Chondrocyte (in vitro differentiated cells): ENCODE measurements at places on chromosomes 5 and 9. TPM values are rescaled to one million over a fixed set of nuclear protein-coding genes. Genes with fewer than 3 reads are reported as not detected.

Gene ZNF366
- not detected in 3 replicates for total RNA-seq

Gene NR6A1
- 0.39 to 0.77 TPM (median 0.56 TPM) in 3 replicates for total RNA-seq

Gene FBP2
- total RNA-seq = not detected in 3 replicates

Gene OR1N1
- not detected in 3 replicates for total RNA-seq

Gene CCNB1
- 18.9 to 34.5 TPM (median 29.5 TPM) in 3 replicates for total RNA-seq

- DNase-seq = no peak
Measured at GRCh38 chr9:91908746-91909145, 41.3 kb downstream of the ROR2 start.

- no peak for DNase-seq
Measured at GRCh38 chr5:267716-268115, 3.7 kb upstream of the PDCD6 start.

GRCh38 chr5:125463466-125464092, 717.1 kb upstream of the ZNF608 start:
- no peak for DNase-seq

GRCh38 chr5:16906255-16906654, 29.8 kb downstream of the MYO10 start:
- no peak for DNase-seq

DNA sequence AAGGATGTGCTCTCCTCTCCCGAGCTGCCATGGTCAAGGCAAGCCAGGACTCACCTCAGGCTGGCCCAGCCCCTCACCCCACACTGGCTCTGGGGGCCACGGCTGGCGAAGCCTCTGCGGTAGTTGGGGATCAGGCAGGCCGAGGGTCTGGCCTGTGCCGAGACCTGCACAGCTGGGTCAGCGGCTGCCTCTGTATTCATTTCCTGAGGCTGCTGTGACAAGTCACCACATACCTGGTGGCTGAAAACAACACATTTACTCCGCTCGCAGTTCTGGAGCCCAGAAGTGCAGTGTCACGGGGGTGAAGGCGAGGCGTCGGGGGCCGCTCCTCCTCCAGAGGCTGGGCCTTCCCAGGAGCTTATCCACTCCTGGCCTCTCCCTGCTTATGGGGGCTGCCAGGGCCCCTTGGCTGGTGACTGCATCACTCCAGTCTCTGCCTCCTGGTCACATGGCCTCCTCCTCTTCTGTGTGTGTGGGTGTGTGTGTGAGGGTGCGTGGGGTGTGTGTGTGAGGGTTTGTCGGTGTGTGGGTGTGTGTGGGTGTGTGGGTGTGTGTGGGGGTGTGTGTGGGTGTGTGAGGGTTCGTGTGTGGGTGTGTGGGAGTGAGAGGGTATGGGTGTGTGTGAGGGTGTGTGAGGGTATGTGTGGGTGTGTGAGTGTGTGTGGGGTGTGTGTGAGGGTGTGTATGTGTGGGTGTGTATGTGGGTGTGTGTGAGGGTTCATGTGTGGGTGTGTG, 3.2 kb upstream of the SCGB3A1 start:
- no peak for DNase-seq

DNA sequence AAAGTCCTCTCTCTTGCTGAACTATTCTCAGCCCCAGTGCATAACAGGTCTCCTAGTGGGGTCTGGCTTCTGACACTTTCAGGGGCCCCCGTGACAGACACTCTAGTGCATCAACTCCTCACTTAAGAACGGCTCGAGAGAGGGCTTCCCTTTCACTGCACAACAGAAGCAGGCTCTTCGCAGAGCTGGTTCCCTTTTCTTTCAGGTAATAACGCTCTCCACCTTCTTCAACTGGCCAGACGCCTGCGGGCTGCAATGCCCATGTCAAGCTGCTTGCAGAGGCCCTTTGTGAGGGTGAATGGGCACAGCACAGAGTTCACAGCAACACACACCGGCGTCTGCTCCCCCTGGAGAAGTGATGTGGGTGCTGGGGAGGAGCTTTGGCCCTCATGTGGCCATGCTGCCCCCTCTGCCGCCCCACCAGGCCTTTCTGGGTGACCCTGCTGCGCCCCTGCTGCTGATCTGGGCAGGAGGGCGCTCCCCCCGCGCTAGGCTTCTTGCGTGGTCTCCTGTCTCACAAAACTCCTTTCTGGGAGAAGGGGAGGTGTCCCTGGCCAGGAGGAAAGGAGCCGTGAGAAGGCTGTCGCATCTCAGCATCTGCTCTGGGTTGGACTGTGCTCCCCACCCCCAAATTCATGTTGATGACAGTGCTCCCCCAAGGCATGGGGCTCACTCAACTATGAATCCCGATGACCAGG, 2.4 kb downstream of the MRPL36 start:
- no peak for DNase-seq

DNA sequence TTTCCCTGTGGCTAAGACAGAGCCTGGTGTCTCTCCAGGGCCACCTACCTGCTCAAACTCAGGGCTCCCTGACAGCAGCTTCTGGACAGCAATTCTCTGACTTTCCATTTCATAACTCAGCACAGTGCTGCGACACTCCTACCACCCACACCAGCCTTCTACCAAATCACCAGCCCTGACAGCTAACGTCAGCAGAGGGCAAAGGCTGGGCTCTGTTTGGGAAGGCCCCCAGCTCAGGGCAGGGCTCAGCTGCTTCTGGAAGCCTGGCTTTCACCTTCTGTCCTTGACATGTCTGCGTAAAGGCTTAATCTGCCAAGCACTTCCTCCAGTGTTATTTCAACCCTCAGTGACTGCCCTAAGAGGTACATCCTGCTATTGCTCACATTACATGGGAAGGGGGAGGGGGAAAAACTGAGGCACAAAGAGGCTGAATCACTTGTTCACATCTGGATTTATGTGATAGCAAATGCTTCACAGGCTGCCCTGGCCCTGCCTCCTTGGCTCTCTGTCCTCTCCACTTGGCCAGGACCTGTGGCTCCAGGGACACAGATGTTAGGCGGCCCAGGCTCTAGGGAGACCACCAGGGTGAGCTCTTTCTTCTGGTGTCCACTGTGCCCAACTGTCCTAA, 102.5 kb upstream of the PANK3 start:
- DNase-seq = peak; percentile 72

- no peak for DNase-seq
Measured at GRCh38 chr5:163790497-163790896, 285.1 kb downstream of the MAT2B start.

- no peak for DNase-seq
Measured at GRCh38 chr5:149757197-149757947, 27.3 kb downstream of the PPARGC1B start.
